Activated CD8-positive, alpha-beta memory T cell treated with anti-CD3 and anti-CD28 coated beads for 24 hours (primary cell): ENCODE measurements at places on chromosomes 7 and 10.

- DNase-seq: no peak
These were observed 76.4 kb upstream of the IKZF1 start for GRCh38 chr7:50228148-50228547.

DNA sequence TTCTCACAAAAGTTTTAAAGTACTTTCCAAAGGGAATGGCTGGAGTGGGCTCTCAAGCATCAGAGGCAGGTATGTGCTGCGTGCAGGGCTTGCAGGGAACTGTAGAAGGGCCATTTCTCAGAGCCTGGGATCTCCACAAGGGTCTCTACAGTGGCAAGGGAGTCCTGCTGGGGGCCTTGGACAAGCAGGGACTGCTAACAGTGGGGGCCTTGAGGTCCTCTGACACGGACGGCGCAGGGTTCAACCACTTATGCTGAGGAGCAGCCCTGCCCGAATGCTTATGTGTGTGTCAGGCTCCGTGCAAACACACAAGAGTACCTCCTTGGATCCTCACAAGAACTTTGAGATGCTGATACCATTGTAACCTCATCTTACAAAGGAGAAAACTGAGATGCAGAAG, 342.1 kb upstream of the COBL start:
- no peak for DNase-seq

GRCh38 chr7:66558660-66559465, 69.8 kb upstream of the KCTD7 start:
- DNase-seq: no peak

- DNase-seq: peak; percentile 59
These were observed 88.8 kb downstream of the FOXL3 start for GRCh38 chr7:378551-379455.

GRCh38 chr7:69204943-69205342, 393.3 kb upstream of the AUTS2 start:
- no peak for DNase-seq

DNA sequence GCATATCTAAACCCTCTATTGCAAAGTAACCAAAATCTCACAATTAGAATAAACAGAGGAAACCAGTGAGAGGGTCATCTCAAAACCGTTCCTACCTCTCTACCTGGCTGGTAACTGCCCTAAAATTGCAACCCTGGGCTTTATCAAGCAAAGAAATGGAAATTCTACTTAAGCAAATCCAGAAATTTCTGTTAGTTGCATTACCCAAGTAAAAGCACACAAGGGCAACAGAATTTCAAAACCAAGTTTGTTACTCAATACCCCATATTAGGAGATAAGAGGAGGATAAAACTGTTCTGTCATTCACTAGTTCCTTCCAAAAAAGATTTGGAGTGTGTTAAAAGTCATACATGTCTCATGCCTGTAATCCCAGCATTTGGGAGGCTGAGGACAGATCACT, 195.3 kb downstream of the FAM107B start:
- DNase-seq: no peak

DNA sequence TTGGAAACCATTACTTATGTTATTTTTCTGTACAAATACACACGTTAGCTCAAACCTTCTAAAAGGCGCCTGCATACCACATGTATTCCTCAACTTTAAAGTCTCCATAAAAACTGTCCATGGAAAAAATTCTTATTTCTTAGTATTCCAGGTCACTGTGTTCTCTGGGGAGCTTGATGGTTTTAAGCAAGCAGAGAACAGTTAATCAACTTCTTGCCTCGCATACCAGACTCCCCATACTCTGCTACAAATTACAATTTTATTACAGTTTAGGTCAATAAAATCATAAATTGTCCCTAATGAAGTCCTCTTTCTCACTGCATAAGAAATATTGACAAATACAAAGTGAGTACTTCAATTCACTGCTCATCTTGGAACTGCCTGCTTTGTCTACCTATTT, 77.0 kb upstream of the GPR22 start:
- DNase-seq: no peak

DNA sequence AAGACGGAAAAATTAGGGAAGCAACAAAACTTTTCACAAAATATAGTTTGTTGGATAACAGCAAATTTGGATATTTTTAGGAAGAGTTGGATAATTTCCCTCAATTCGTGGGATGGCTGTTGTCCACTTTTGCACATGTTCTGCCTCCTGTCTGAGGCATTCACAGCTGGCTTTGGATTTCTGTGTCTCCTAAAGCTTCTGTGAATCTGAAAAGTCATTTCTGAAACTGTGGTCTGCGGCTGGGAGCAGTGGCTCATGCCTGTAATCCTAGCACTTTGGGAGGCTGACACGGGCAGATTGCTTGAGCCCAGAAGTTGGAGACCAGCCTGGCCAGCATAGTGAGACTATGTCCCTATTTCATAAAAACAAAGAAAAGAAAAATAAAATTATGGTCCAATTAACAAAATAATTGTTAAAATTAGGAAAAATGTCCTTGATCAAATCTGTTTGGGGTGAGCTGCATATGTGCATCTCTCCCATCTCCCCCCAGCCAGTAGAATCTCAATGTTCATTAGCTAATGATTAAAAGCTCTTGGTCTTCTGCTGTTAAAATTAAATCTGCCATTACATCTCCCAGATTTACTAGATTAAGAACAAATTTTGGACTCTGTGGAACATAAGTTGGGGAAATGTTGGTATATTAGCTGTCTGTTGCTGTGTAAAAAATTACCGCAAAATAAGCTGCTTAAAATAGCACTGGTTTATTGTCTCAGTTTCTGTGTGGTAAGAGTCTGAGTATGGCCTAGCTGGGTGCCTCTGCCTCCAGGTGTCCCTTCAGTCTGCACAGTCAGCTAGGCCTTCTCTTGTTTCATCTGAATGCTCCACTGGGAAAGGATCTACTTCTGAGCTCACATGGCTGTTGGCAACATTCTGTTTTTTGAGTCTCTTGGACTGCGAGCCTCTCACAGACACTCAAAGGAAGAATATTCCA, 332.0 kb upstream of the FZD1 start:
- DNase-seq: no peak

- DNase-seq: no peak
These were observed 350.9 kb downstream of the TNS3 start for GRCh38 chr7:47231032-47231431.

DNA sequence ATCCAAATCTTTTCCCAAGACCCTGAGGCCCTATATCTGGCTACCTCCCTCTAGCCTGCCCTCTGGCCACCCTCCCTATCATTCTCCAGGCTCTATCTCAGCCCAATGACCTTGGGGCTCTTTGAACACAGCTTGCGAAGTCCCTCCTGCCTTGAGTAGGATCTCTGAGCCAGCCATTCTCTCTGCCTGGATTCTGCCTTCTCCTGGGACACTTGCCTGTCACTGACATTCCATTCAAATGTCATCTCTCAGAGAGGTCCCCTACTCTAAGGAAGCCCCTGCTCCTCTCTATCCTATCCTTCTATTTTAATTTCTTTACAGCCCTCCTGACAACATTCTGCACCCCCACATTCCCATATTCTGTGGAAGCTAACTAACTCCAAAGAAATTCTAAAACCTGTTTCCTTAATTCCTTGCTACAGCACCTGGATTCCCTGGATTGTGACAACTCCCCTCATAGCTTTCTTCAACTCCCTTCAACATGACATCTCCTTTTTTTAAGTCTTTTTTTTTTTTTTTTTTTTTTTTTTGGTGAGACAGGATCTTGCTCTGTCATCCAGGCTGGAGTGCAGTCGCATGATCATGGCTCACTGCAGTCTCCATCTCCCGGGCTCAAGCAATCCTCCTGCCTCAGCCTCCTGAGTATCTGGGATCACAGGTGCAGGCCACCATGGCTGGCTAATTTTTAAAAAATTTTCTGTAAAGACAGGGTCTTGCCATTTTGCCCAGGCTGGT, 81.0 kb upstream of the ASAH2 start:
- no peak for DNase-seq

DNA sequence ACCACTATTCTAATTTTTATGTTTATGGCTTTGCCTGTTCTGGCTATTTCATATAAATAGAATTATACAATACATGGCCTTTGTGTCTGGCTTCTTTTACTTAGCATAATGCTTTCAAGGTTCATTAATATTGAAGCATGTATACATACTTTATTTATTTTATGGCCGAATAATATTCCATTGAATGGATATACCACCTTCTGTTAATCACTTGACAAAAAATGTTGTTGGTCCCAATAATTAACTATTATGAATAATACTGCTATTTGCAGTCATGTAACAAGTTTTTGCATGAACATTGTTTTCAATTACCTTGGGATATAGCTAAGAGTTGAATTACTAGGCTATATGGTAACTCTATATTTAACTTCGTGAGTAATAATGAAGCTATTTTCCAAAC, 767.5 kb downstream of the INHBA start:
- DNase-seq: no peak

- no peak for DNase-seq
These were observed 317.3 kb upstream of the CACNA2D1 start for GRCh38 chr7:82760831-82761230.

- DNase-seq: no peak
These were observed 57.1 kb upstream of the TM9SF3 start for GRCh38 chr10:96643920-96644319.
